ENCODE measurements at places on chromosomes 16 and 17. TPM values are rescaled to one million over a fixed set of nuclear protein-coding genes. Genes with fewer than 3 reads are reported as not detected.

TAC4 gene
- not detected for total RNA-seq

KRTAP29-1 gene
- not detected for total RNA-seq

GRCh38 chr17:6800422-6801027 is 24.5 kb downstream of the FBXO39 start:
- no peak for DNase-seq

GRCh38 chr16:7849841-7850240 is 517.2 kb downstream of the RBFOX1 start:
- no peak for DNase-seq

Measured in myocyte (in vitro differentiated cells).